Neural crest cell (in vitro differentiated cells): ENCODE measurements at places on chromosomes 7 and 10.

- DNase-seq: no peak
These were observed 119.4 kb downstream of the GNAT3 start for GRCh38 chr7:80392229-80393169.

GRCh38 chr7:135536150-135536549, 21.6 kb upstream of the NUP205 start:
- no peak for DNase-seq

DNA sequence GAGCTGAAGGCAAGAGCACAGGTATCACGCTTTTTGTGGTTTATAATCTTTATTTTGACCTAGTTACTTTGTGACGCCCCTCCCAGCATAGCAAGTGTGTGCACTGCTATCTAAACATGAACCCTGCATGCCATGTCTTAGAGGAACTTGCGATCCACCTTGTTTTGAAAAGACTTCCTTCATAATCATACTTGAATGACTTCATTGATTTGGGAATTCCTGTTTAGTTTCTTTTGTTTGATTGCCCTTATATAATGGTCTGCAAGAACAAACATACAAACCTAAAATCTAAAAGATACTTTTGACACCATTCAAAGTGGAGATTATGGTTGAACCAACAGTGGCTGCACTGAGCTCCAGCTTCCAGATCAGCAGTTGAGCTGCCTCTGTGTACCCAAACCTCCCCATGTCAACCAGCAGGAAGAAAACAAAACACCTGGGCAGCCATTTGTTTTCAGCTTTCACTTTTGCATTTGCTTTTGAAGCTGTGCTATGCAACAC, 132.6 kb downstream of the CELF2 start:
- no peak for DNase-seq

DNA sequence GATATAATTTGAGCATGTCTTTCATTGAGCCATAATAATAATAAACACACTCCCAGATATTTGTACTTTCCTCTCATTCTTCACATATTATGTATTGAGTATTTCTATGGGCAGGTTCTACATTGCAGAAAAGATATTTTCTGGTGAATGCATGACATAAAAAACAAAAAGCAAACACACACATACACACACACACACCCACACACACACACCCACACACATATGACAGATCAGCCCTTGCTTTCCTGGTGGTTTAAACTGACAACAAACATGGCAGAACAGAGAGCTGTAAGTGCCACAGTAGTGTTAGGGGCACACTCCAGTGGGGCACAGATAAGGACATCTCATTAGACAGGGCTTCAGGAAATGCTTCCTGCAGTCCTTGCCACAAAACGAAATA, 123.3 kb upstream of the LSM8 start:
- no peak for DNase-seq

DNA sequence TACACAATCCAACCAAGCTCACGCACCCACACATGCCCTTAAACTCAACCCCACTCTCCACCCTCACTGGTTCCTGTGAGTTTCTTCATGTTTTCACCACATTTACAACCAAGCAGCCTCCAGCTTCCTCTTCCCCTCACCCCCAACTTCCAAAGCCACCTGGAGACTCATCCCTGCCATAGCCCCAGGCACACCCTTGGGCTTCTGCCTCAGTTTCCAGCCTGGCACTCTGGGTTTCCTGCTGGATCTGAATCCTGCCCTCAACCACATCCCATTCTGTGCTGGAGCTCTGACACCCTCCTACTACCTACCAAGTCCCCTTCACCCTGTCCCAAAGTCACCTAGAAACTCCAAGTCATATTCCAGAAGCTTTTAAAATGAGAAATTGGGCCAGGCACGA, 29.4 kb downstream of the CCDC3 start:
- no peak for DNase-seq

- DNase-seq: peak; percentile 48
These were observed 17.0 kb downstream of the PNLIPRP3 start for GRCh38 chr10:116444527-116445142.

- DNase-seq: no peak
These were observed 21.6 kb upstream of the PDCD4 start for GRCh38 chr10:110850099-110850498.

GRCh38 chr7:32051128-32051527, 19.1 kb downstream of the PDE1C start:
- no peak for DNase-seq

- DNase-seq: peak; percentile 24
These were observed 473 bp downstream of the ADCK2 start for GRCh38 chr7:140673063-140673773.

DNA sequence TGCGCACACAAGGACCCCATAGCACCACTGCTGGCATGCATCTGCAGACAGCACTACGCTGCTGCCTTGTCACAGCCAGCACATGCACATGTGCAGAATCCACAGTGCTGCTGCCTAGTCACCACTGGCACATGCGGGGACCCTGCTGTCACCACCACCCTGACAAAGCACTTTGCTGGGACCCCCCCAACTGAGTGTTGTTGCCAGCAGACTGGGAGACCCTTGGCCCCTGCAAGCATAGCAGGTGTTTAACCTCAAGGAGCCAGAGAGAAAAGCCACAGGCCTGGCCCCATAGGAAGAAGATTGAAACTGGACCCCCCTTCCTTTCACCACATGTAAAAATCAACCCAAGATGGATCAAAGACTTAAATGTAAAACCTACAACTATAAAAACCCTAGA, 211.2 kb downstream of the ITGB1 start:
- no peak for DNase-seq

- DNase-seq: no peak
These were observed 585.0 kb upstream of the MBL2 start for GRCh38 chr10:53357587-53357986.

DNA sequence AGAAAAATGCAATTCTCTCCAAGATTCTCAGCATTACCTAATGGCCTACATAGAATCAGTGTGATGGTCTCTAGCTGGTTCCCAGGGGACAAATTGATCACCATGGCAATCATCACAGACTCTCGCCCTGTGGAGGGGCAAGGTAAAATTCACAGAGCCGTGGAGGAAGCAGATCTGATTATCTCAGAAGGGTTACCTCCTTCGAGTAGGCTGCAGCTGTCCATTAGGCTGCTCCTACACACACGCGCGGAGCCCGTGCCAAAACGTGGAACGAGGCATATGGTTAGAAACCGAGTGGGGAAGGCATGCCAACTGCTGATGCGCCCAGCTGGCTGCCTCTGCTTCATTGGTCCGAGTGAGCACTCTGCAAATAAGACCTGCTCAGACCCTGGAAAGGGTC, 52.8 kb upstream of the PTER start:
- DNase-seq: no peak

- peak; percentile 72 for DNase-seq
These were observed 15.5 kb upstream of the SLC18A3 start for GRCh38 chr10:49594594-49594993.

DNA sequence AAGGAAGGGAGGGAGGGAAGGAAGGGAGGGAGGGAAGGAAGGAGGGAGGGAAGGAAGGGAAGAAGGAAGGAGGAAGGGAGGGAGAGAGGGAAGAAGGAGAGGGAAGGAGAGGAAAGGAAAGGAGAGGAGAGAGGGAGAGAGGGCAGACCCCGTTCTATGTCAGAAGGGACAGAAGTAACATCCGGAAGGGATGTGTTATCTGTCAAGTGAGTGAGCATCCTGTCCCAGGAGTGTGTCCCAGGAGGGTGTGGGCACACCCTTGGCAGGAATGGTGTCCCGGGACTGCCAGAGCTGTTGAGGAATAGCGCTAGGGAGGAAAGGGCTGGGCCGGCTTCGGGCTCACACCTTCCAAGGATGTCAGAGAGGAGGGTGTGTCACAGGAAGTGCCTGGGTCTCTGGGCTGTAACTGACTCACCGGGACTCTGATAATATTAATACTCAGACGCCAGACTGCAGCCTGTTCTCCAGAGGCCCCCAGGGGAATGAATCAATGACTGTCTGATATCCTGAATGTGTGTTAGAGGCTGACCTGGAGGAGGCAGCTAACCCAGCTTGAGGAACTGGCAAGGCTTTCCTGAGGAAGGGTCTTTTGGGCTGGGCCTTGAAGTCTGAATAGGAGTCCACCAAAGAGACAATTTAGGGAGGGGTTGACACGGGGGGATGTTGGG, 125.6 kb upstream of the TNRC18 start:
- DNase-seq: no peak

- no peak for DNase-seq
These were observed 58.3 kb downstream of the CYP26A1 start for GRCh38 chr10:93131986-93132385.

- DNase-seq: peak; percentile 52
These were observed 19.7 kb downstream of the GOLGA7B start for GRCh38 chr10:97869091-97870042.

DNA sequence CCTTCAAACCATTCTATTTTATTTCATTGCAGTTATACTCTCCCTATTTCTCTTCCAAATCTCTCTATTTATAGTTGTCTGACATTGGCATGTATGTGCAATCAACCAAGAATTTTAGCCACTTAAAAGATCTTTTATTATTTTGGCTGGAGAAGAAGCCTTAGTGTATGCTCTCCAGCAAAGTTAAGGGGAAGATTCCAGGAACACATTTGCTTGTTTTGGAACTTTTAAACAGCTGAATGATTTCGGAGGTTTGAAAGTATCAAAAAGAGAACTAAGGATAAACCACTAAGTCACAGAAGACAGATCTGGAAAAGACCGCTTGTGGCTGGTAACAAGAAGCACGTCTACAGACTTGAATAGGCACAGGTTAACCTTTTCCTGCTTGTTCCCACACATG, 182.2 kb upstream of the FZD1 start:
- DNase-seq: no peak

DNA sequence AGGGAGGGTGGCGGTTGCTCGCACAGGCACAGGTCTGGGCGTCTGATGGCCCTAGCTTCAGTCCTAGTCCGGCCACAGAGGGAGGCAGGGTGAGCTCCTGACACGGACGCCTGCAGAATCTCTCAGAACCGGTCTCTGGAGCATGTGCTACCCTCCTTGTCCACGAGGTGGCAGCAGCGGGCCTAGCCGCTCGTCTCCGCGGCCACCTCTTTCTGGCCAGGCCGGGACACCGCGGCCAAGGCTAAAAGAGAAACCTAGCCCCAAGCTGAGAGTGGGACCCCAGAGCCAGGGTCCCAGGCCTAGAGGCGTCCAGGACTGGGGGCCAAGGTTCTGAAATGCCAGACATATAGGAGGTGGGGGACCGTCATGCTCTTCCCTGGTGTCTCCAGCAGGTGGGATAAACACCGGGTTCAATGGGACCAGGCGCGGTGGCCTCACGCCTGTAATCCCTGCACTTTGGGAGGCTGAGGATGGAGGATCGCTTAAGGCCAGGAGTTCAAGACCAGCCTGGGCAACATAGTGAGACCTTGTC, 3.2 kb upstream of the LAT2 start:
- DNase-seq: peak; percentile 95

DNA sequence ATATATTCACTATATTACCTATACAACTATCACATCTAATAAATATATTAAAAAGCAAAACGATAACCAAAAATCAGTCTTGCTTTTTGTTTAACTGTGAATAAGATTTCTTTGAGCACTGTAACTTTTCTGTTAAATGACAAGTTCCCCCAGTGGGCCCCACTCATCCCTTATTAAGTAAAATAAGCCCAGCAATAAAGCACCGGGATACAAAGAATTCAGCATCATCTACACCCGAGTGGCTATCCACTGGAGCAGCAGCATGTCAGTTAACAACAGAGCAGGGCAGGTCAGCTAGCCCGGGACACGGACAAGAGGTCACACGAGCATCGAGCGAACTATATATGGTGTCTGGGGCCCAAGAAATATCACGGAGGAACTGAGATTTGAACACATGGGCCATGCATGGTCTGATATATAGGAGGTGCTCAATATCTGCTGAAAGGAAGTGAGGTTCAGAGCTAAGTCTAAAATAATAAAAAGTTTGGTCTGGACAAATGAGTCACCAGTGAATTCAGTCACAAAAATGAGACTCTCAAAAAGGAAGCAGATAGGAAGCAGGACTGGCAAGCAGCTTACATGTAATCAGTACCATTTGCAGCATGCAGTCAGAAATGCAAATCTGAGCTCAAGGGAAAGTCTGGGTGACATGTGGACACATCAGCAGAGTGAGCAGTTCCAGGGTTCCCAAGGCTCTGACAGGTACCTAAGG, 4.1 kb downstream of the ERCC6 start:
- DNase-seq: no peak

GRCh38 chr10:85524001-85524666, 842.5 kb downstream of the GRID1 start:
- DNase-seq: no peak

- no peak for DNase-seq
These were observed 41.8 kb upstream of the TSPAN13 start for GRCh38 chr7:16711730-16712129.

GRCh38 chr7:26005683-26006410, 146.2 kb upstream of the NFE2L3 start:
- DNase-seq: no peak

DNA sequence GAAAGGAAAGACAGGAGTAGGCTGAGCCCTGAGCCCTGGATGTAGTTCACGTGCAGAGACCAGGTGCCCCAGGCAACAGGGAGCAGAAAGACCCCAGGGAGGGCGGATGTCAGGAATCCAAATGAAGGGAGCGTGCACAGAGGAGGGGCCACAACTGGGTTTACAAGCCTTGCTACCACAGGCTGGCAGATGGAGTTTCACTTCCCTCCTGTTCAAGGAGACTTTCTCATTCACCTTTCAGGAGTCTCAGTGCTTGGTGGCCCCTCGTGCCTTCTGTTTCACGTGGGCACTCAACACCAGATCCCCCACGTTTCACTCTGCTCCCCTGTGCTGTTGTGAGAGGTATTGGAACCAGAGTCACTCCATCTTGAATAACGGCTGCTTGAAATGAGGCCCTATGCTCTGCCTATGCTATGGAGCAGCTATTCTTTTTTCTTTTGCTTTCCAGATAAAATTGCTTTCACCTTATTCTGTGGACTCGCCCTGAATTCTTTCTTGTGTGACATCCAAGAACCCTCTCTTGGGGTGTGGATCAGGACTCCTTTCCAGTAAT, 601.4 kb upstream of the IGFBP3 start:
- no peak for DNase-seq

- DNase-seq: no peak
These were observed 251.0 kb upstream of the TAC1 start for GRCh38 chr7:97480772-97481390.
